ENCODE measurements at places on chromosomes 1 and 21.

- no peak for DNase-seq
Measured at GRCh38 chr1:23483321-23484252, at the start of gene ASAP3. TSS of gene ASAP3 (minus strand) at chr1:23484179. CDS start at chr1:23484133, 46 bp downstream.

GRCh38 chr1:200373811-200374231 lies 36.0 kb downstream of the ZNF281 start:
- DNase-seq = no peak

DNA sequence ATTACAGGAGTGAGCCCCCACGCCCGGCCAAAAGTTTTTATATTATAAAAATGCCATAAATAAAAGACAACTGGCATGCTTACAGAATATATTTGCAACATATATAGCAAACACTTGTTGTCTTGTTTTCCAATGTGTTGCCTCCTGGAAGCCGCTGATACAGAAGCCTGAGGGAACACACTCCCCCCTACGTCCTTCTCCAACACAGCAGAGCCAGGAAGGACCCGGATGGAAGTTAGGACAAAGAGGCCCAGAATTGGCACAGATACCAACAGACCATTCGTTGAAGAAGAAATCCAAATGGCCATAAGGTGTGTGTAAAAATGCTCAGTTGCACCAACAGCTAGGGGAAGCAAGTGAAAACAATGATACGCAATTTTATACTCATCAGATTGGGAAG lies 1.3 kb upstream of the PLA2G5 start:
- DNase-seq = no peak

- no peak for DNase-seq
Measured at GRCh38 chr1:204288021-204288588, 71.6 kb downstream of the PLEKHA6 start.

DNA sequence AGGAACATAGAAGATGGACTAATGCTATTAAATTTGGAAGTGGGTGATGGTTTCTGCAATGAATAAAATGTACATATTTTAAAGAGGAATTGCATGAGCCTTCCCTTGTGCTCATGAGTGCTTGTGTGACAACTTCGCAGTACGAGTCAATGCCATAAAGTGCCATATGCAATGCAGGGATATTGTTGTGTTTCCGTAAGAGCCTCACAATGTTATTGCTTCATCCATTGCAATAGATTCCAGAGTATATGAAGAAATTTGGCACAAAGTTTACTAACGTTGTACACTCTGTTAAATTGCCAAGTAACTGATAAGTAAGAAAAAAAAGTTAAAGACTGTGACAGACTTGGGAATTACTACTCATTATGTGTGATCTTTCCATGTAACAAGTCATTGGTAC lies 22.3 kb downstream of the BTG3 start:
- no peak for DNase-seq

DNA sequence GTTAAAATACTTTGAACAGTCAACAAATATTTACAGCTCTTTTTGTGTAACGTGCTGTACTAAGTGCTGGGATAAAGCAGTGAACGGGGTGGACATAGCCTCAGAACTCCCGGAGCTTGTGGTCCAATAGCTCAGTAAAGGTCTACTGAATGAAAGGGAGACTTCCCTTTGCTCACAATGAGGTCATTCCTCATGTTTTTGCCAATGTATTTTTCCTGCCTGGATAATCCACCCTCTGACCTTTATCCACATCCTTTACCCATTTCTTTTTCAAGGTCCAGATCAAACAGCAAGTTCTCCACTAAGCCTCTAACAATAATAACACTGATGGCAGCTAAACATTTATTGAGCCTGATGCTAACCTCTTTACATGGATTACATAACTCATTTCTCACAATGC lies 55.9 kb downstream of the LEPR start:
- no peak for DNase-seq

DNA sequence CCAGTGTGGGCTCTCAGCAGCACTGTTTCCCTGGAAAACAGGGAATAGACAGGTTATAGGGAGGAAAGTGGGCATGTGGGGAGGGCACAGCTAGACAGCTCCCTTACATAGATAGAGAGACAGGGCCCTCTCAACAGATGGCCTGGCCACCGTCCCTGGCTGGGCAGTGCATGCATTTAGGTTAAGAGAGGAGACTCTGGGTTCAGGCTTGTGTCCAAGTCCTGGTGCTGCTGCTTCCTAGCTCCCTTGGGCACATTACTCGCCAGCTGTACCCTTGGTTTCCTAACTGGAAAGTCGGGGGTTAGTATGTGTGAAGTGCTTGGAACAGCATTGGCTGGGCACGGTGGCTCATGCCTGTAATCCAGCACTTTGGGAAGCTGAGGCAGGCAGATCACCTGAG lies 9.1 kb downstream of the PLOD1 start:
- DNase-seq = no peak

DNA sequence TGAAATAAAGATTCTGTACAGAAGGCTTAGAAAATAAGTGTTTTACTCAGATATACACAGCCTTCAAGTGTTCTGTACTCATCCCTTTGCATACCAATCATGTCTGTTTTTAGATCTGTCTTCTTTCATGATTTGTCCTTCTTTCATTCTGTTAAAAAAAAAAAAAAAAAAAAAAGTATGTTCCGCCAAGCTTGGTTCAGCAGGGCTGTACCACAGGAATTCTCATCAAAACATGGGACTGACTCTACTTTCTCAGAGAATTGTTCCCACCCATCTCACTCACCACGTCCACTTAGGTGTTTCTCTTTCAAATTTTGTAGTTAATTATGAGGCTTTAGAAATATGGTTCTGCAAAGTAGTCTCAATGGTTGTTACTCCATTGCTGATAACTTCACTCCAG lies 119.0 kb downstream of the AK5 start:
- no peak for DNase-seq

DNA sequence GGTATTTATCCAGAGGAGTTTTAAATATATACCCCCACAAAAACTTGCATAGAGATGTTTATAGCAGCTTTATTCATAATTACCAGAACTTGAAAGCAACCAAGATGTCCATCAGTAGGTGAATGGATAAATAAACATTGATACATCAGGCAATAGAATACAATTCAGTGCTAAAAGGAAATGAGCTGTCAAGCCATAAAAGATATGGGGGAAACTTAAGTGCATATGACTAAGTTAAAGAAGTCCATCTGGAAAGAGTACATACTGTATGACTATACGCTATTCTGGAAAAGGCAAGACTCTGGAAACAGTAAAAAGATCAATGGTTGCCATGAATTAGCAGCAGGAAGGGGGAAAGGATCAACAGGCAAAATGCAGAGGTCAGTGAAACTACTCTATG lies 366.7 kb downstream of the HHIPL2 start:
- no peak for DNase-seq

DNA sequence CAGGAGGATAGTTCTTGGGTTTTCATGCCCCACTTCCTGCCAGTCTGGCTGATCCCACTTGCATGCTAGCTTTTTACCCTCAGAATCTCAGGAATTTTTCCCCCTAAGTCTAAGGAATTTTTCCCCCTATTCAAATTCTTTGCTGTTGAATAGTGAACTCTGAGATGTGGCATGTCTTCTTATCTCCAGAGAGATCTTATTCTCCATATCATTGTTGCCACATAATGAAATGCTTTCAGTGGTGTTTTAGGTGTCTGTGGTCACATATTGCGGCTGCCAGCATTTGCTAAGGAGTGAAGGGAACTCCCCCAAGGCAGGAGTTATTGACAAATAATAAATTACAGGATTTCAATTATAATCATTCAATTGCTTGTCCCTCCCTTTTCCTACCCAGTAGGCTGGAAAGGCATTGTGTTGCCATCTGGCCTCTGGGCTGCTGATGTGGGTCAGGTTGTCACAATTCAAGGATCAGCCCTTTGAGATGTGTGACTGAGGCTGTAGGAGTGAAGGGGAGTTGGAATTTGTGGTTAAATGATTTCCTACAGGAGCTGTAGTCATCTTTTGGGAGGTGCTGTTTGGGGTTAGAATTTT lies 3.9 kb upstream of the FLG start:
- no peak for DNase-seq

DNA sequence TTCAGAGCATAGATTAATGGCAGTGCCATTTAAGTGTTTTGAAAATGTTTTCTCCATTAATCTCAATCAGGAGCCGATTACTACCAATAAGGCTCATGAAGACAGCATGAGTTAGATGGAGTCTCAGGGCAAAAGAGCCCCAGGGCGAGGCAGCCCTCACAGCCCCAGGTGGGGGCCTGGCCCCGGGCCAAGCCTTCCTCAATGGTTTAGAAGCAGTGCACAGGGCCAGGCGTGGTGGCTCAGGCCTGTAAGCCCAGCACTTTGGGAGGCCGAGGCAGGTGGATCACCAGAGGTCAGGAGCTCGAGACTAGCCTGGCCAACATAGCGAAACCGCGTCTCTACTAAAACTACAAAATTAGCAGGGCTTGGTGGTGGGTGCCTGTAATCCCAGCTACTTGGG lies 348.1 kb upstream of the VAMP3 start:
- DNase-seq = no peak

DNA sequence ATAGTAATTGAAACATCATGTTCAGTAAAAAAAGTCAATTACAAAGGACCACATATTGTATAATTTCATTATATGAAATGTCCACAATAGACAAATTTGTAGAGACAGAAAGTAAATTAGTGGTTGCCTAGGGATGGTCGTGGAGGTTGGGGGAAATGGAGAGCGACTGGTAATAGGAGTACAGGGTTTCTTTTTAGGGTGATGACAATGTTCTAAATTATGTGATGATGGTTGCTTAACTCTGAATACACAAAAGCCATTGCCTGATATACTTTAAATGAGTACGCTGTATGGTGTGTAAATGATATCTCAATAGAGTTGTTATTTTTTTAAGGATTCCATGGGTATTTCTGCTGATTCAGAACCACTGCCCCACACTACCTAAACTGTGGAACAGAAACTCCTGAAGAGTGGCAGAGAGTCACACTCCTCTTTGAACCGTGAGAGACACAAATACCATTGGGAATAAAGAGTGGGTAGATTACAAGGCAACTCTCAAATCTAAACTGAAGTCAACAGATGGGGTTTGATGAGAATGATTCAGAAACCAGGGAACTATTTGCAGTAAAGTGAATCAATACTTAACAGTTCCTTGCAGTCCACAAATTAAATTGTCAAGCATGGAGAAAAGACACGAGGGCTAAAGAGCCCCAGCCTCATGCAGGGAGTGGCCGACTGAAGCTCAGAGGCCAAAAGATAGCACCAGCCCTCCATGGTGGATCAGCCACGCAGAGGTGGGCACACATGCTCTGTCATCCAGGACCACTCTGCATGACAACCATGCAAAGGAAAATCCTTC lies 118.0 kb downstream of the CAPN8 start:
- DNase-seq = no peak

DNA sequence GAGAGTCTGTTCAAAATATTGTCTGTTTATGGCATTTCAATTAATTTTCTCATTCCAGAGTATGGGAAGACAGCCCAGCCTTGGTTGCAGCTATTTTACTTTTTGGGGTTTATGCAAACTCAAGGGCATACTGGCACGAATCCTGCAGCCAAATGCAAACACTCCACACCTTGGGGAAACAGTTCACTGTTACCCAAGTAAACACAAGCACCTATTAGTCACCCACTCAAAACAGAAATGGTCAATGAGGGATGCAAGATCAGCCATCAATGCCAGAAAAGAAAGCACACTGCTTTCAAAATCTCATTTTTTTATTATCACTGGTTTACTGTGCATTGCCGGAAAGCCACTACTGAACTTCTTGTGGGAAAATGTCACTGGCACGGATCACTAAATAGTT lies 170.6 kb downstream of the RUNX1 start:
- DNase-seq = no peak

- DNase-seq = no peak
Measured at GRCh38 chr1:168468822-168469221, 75.0 kb downstream of the XCL2 start.

DNA sequence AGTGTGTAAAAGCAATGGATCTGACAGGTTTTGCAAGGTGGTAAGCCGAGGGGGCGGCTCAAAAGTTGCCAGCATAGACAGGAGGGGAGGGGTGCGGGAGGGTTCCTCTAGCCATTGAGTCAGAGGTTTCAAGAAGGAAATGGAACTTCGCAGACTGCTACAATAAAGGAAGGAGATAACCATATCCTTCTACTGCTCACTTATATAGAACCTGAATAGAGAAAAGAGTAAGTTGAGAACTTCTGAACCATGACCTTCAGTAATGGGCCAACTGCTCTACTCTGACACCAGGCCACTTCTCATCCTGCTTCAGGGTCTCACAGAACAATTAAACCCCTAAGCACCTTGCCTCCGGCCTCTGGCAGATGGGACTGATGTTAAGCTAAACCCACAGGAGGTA lies 26.3 kb upstream of the BCAR3 start:
- DNase-seq = no peak

GRCh38 chr1:7497107-7497637 lies 273.9 kb upstream of the VAMP3 start:
- DNase-seq = no peak

DNA sequence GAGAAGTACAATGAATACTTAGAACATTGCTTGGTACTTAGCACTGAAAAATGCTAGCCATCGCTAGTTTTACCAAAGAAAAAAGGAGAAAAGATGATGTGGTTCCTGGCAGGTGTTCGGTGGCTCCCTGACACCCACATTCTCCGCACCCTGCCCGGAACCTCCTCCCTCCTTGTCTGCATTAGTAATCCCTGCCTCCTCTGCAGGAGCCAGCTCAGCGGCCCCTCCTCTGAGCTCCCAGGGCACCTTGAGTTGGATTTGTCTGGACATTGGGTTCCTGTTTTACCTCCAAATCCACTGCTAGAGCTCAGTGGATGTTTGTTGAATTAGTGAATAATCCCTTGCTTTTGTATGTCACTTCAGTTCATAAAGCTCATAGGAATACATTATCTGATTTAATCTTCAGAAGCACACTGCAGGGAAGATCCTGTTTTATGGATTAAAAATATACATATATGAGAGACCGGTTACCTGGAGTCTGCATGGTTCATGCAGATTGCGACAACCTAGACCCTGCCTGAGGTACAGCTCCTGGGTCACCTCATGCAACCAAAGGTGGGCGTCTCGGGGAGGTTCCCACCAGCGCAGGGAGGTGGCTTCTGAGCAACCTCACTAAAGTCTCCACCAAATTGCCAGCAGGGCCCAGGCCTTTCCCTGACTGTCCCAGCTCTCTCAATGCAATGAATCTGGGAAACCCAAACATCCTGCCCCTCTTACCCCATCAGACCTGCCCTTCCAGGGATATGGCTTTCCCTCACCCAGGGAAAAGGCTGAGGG lies 24.2 kb downstream of the PCAT6 start:
- DNase-seq = no peak

DNA sequence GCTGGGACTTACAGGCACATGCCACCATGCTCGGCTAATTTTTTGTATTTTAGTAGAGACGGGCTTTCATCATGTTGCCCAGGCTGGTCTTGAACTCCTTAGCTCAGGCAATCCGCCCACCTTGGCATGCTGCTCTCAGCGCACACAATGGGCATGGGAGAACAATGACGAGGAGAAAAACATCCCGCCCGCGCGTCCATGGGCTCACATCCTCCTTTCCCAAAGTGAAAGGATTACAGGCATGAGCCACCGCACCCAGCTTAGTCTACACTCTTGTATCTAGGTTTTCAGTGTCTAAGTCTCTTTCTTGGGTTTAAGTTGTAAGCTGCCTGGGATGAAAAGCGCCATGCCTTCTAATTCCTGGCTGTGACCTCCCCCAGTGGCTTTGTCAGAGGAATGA lies 37.9 kb downstream of the CDK18 start:
- DNase-seq = no peak
